Fibroblast of the aortic adventitia (primary cell): ENCODE measurements at places on chromosomes 2 and 18. TPM values are rescaled to one million over a fixed set of nuclear protein-coding genes. Genes with fewer than 3 reads are reported as not detected.

REG3A gene
- not detected in 2 replicates for total RNA-seq

C2orf66 gene
- 0.27 TPM in 1 of 2 replicates, not detected in the other for total RNA-seq

- DNase-seq = no peak
These were observed 146.9 kb downstream of the CERS6 start for GRCh38 chr2:168602846-168603401.

DNA sequence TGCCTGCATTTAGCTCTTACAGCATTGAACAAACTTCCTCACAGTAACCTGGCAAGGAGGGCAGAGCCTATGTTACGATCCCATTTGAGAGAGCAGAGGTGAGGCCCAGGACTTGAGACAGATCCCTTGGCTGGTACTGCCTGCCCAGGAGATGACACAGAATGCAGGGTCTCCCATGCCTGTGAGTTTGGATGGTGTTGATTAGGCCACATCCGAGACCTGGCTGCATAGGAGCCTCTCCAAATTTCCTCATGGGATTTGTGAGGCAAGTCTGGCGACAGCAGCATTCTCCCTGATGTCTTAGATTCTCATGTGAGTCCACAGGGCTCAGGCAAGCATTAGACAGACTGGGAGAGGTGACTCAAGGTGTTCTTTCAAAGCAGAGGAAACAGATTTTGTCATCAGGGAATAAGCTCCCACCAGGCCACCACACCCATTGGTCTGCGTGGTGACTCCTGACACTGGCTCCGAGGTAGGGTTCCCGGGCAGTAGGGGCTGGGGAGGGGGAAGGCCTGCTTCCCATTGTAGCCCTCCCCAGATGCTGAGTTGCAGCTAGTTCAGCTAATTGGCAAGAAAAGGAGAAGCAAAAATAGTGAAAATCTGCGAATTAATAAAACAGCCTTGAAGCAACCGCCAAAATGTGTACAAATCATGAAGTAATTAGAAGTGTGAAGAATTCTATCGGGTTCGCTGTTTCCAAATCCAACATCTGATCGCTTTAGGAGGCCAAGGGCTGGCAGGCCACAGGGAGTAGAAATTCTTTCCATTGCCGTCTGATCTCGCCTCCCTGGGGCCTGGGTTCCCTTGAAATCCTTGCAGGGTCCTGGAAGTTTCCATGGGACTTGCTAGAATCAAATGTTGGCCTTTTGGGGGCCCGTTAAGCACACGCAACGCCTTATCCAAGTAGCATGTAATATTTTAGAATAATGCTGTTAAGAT lies 68.0 kb downstream of the MAPK4 start:
- DNase-seq = no peak

DNA sequence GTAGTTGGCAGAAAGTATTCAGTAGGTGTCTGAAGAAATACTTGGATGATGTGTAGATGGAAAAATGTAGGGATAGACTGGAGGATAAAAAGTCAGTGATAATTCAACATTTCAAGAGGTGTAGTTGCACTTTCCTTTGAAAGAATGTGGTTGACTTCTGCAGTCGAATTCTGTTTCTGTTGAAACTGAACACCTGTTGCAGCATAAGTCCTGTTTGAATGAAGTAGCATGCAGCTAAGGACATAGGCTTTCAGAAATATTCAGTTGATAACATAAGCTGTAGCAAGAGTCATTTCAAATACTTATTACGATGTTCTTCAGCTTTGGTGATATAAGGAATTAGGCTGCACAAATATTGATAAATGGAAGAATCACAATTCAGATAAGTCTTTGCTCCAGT lies 337.9 kb upstream of the LRRTM1 start:
- DNase-seq = no peak

- DNase-seq = no peak
These were observed 35.2 kb upstream of the NAPG start for GRCh38 chr18:10490401-10491165.
